GM12892 (cell line): ENCODE measurements at places on chromosomes 5 and 9.

- no peak for DNase-seq
Measured at GRCh38 chr5:112892776-112893175, 29.3 kb downstream of the REEP5 start.

- no peak for DNase-seq
Measured at GRCh38 chr9:134605351-134605965, 36.1 kb upstream of the COL5A1 start.

- no peak for DNase-seq
Measured at GRCh38 chr5:166178411-166179080, 2112.9 kb upstream of the WWC1 start.

GRCh38 chr5:132807163-132807838 lies 5.8 kb upstream of the SOWAHA start:
- DNase-seq: no peak

- DNase-seq: no peak
Measured at GRCh38 chr9:20290257-20290656, 332.0 kb downstream of the MLLT3 start.

- DNase-seq: no peak
Measured at GRCh38 chr5:43294226-43294625, 19.0 kb downstream of the HMGCS1 start.

GRCh38 chr9:123834218-123834888 lies 95.6 kb downstream of the DENND1A start:
- no peak for DNase-seq

- DNase-seq: no peak
Measured at GRCh38 chr5:96256795-96257470, 176.1 kb downstream of the PCSK1 start.

DNA sequence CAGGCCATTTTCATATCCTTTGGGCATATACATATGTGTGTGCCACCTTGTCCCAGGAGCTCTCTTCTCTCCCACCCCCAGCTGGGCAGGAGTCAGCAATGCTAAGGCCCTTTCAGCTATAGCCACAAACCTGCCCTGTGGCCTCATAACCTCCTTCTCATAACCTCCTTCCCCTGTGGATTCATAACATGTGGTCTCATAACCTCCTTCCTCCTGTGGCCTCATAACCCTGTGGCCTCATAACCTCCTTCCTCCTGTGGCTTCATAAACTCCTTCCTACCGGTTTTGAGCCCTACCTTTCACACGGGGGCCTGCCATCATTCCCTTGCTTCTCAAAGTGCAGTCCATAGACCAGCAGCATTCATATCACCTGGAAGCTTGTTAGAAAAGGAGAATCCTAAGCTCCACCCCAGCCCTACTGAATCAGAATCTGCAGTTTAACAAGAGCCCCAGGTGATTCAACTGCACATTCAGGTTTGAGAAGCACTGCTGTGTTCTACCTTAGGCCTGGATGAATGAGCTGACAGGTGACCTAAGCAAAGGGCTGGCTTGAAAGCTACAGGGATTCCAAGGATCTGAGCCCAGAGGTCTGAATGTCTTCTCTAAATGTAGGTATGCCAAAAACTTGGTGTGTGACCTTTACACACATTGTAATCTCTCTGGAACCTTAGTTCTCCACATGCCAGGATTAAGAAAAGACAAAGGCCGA lies 41.9 kb upstream of the PLPP6 start:
- no peak for DNase-seq

DNA sequence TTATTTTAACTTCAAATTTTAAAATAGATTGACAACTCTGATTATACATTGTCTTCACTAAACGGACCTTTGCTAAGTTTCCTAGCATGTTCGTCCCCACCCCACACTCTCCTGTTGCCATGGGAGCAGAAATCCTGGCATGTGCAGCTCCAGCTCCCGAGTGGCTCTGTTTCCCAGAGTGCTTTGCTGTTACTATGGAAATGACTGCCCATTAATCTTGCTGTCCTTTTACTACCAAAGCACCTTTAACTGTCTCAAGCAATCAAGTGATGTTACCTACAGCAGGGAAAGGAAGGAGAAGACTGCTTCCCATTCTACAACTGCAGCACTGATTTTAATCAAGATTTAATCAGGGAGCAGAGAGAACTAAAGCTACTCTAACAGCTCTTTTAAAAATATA lies 212.0 kb upstream of the KIF2A start:
- no peak for DNase-seq

- DNase-seq: no peak
Measured at GRCh38 chr5:121819682-121820261, 31.9 kb upstream of the FTMT start.

DNA sequence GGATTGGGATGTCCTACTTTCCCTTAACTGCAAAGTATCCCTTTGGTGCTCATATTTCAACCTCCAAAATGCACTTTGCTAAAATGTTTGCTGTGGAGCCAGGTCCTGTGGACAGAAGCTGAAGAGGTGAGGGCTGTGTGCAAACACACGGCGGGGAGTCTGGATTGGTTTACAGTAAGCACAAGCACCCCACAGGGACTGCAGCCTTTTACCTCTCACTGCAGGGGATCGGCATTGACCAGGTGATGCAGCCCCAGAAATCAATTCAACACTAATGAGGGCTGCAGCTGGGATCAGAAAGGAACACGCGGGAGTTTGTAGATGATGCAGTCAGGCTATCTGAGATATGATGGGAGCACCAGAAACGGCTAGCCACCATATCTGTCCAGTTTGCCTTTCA lies 450.9 kb downstream of the CCDC171 start:
- no peak for DNase-seq

DNA sequence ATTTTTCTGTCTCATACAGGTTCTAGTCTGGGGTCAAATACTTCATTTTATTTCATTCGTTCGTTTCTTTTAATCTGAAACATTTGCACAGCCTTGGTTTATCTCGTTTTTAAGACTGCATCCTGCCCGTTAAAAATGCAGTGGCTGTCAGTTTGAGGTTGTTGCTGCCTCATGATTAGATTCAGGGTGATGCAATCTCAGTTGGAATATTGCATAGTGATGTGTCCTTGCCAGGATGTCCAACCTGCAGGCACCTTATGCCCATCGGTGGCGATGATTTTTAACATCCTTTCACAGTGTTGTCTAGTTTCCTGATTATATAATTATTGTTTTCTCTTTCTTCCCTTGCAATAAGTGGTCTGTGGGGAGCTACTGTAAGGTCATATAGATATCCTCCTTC lies 45.1 kb downstream of the SH3GL2 start:
- no peak for DNase-seq

DNA sequence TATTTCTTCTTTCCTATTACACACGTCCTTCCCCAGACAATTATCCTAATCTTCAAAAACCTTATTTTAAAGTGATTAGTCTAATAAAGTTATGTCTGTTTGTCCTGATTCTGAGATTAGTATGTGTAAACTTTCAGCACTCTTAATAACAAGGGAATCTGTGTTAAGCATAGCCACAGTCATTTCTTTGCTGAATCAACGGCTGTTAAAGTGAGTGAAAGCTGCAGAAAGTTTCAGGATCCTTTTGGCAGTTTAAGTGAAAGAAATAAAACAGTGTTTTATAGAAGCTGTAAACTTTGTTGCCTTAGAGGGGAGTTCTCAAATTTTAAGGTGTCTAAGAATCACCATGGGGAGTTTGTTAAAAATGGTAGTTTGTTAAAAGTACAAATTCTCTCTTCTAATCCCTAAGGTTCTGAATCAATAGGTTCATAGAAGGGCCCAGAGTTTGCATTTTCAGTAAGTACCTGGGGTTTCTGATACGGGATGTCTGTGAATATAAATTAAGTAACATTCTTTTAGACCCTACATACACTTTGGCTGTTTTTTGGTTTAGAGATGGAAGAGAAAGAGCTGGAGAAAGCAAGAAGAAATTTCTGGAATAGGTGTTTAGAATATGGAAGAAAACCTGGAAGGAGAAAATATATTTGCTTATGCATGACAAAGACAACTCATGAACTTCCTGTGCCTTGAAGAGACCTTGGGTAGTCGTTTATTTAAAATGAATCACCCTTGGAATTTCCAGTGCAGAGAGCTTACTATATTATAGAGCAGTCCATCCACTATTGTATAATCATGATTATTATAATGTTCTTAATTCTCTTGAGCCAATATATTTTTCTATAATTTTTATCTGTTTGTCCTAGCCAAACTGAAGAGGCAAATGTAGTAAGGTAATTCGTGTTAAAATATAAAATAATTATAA lies 45.7 kb downstream of the SCAMP1 start:
- DNase-seq: no peak

GRCh38 chr9:84123648-84124406 lies 143.2 kb downstream of the RMI1 start:
- peak; percentile 13 for DNase-seq

DNA sequence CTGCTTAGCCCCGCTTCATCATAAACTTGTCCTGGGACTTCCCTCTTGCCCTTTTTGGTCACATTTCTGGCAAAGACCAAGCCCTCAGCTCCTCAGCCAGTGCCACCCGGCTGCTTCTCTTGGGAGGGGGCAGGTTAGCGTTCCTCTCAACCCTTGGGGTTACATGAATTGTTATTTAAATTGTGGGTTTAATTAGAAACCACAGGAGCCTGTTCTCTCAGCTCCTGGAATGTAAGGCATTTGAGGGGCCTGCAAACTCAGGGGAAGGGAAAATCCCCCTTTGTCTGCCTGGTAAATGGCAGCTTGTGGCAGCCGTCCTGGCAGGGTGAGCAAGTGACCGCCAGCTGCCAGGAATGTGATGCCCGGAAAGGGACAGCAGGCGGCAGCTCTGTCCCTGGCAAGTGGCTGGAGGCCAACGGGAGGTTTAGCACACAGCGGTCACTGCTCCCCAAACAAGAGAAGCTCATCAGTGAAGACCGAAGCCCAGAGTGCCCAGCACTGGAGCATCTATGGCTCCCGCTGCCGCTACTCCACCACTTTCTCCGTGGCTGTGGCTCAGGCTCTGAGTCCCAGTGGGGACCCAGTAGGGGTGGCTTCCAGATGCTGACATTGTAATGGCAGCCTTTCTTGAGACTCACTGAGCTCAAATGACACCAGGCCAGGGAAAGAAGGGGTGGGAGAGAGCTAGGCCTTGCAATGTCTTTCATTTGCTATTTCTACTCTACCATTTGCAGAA lies 51.7 kb downstream of the SHB start:
- no peak for DNase-seq

DNA sequence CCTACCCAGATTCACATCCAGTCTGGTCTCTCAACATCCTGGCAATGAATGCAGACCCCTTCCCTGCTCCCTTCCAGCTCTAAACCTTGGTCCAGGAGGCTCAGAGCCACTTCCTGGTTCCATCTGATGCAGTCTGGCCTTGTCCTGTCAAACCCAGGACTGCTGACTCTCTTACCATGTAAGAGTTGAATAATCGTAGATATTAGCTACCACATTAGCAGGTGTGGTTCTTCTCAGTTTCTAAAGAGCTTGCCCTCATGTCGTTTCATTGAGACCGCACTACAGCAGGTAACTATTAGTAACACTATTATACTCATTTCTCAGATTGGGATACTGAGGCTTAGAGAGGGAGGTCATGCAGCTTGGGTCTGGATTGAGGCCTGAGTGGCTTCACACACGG lies 133.3 kb downstream of the BOD1 start:
- no peak for DNase-seq

- no peak for DNase-seq
Measured at GRCh38 chr9:8863069-8863468, 1063.5 kb upstream of the DMAC1 start.

GRCh38 chr5:56047448-56047847 lies 52.7 kb upstream of the IL6ST start:
- DNase-seq: no peak

GRCh38 chr5:23064710-23065109 lies 211.6 kb upstream of the CDH12 start:
- no peak for DNase-seq

DNA sequence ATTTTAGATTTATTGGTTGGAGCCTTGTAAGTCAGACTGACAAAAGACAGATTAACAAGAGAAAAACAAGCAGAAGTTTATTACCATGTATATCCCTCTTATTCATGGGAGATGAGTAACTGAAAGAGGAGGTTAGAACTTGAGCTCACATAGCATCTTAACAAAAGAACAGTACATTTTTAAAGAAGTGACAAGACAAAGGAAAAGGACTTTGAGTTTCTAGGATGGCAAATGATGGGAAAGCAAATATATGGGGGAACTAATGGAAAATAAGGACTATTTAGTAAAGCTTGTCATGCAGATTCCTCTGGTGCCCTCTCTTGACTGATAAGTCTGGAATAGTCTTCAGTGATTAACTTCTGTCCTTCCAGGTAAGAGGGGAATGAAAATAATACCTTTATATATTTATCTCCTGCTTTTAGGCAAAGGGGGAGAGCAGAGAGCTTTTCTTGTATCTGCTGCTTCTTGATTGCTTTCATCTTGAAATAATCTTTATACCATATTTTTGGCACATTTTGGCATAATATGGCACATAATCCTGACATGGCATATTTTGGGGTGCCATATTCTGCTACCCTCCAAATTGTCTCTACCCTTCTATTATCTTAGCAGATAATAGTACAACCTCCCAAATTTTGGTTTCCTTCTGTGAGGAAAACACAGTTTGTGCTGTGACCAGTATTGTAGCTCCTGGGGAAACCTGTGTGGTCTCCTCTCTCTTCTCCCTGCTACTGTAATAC lies 206.8 kb downstream of the TMC1 start:
- DNase-seq: no peak

GRCh38 chr9:124624735-124624992 lies 117.5 kb upstream of the NR5A1 start:
- DNase-seq: no peak

DNA sequence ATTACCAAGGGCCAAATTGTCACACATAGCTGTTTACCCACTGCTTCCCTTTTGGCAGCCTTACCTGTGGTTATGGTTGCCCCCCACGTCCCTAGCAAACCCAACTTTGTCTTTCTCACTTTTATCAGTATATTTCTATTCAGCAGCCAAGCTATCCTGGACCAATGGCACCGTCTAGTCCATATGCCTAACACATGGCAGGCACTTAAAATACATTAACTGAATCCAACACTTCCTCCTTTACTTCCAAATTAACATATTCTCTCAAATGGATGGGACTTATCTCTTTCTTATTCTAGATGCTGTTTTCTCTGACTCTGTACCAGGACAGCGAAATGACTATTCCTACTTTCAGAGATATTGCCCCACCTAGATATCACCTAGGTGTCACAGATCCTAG lies 50.9 kb upstream of the SLC44A1 start:
- no peak for DNase-seq

DNA sequence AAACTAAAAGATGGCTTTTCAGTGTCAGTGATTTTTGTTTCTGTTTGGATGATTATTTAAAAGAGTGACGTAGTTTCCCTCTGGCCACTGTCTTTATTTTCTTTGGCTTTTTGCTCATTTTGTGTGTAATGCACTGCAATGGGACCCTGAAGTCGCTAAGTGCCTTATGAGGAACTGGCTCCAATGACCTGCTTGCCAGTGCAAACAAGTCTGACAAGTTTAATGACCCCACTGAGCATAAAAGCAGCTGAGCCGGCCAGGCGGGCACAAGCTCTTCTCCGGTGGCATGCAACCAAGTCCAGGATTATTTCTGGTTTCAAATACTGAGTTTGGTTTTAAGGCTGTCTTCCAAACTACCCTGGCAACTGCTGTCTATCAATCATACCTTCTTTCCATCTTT lies 15.6 kb upstream of the GNA14 start:
- DNase-seq: no peak

GRCh38 chr9:132717326-132717945 lies 47.2 kb downstream of the GTF3C4 start:
- no peak for DNase-seq
